ENCODE measurements at places on chromosomes 7 and 10. TPM values are rescaled to one million over a fixed set of nuclear protein-coding genes. Genes with fewer than 3 reads are reported as not detected.

DNA sequence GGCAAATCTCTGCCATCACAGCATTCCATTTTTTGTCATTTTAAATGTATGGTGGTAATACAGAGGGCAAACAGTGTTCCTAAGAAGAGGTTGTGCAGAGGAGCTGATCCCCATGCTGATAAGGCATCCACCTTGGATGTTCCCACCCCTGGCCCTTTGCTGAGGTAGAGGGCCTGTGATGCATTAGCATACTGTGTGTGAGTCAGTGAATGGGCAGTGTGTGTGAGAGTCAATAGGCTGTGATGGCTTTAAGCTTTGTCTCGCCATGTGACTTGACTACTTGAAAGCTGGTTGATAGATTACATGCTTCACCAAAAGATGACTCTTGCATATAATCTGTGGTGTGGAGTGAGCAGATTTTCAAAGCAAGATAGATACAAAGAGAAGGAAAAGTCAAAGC lies 81.3 kb downstream of the INSYN2A start:
- H3K4me3 ChIP-seq: no peak overlapping the region
- no peak overlapping the region for H3K27ac ChIP-seq
- H3K27me3 ChIP-seq: no peaks in the 10 kb centered on the region
- no peak for DNase-seq
- no peaks in the 10 kb centered on the region for H3K4me1 ChIP-seq

FOXI2 gene
- total RNA-seq: not detected

PDLIM1 gene
- 1.4 TPM for total RNA-seq

- H3K4me1 ChIP-seq: no peaks in the 10 kb centered on the region
- DNase-seq: no peak
- H3K27me3 ChIP-seq: no peaks in the 10 kb centered on the region
- no peak overlapping the region for H3K4me3 ChIP-seq
- H3K36me3 ChIP-seq: peaks cover 11% of the 10 kb centered on the region
Observed at GRCh38 chr10:118680197-118680596, 74.6 kb downstream of the CACUL1 start.

DNA sequence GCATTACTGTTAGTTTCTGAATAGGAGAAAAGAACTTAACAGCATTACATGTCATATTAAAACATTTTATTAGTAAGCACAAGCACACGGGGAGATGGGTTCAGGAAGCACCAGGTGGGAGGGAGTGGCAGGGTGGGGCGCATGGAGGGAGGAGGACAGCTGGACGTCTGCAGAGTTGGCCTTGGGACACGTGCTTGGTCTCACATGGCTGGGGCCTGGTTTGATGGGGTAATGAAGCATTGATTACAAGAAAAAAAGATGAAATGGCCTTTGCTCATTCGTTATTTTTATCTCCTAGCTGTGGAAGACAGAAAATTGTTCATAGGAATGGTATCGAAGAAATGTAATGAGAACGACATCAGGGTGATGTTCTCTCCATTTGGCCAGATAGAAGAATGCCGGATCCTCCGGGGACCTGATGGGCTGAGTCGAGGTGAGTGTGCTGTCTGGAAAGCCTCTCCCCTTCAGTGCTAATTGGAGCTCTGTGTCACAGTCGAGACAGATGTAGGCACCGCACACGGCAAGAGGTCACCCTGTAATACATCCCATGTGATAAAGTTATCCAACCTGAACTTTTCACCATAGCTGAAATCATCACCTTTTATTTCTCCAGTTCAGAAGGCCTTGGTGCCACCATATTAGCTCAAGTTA lies 239.9 kb downstream of the CELF2 start:
- H3K27ac ChIP-seq: no peak overlapping the region
- no peak overlapping the region for H3K4me3 ChIP-seq

DNA sequence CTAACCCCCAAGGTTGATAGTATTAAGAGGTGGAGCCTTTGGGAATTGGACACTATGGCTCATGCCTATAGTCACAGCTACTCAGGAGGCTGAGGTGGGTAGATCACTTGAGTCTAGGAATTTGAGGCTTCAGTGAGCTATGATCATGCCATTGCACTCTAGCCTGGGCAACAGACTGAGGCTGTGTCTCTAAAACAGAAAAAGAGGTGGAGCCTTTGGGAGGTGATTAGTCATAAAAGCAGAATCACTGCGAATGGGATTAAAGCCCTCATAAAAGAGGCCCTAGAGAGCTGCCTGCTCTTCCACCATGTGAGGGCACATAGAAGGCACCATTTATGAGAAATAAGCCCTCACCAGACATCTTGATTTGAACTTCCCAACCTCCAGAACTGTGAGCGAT lies 81.9 kb downstream of the SKAP2 start:
- H3K36me3 ChIP-seq: no peaks in the 10 kb centered on the region
- no peaks in the 10 kb centered on the region for H3K4me1 ChIP-seq
- no peaks in the 10 kb centered on the region for H3K27me3 ChIP-seq
- DNase-seq: no peak
- H3K4me3 ChIP-seq: no peak overlapping the region
- H3K27ac ChIP-seq: no peak overlapping the region

NKX1-2 gene
- not detected for total RNA-seq

DNA sequence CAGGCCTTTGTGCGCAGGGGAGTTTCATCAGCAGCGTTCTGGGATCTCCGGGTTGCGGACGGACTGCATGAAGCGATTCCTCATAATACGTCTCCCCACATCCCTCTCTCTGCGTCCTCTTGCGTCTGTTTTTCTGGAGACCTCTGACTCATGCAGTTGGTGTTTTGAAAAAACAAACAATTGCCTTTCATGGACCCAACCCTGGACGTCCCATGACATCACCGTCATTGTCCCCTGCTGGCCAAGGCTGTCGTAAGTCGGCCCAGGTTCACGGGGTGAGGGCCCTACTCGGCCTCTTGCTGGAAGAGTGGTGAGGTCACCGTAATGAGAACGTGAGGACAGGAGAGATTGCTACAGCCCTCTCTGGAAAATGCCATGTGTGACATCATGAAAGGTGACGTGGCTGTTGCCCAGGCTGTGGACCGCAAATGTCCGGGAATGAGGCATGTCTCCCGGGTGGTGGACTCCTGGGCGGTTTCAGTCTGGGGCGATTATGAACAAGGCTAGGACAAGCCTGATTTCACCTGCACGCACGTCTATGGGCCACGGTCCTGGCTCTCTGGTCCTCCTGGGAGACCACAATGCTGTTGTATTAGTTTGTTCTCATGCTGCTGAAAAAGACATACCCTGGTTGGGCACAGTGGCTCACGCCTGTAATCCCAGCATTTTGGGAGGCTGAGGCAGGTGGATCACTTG lies 9.8 kb upstream of the MAFK start:
- no peaks in the 10 kb centered on the region for H3K27me3 ChIP-seq
- H3K27ac ChIP-seq: no peak overlapping the region
- H3K36me3 ChIP-seq: no peaks in the 10 kb centered on the region
- H3K4me3 ChIP-seq: no peak overlapping the region
- DNase-seq: no peak

SAP25 gene
- total RNA-seq: 13.9 TPM

GRCh38 chr10:97037365-97038361 lies 148.1 kb downstream of the SLIT1 start:
- peak overlapping the region; percentile 68 for H3K4me3 ChIP-seq
- DNase-seq: peak; percentile 47
- no peaks in the 10 kb centered on the region for H3K4me1 ChIP-seq
- H3K27ac ChIP-seq: no peak overlapping the region
- no peaks in the 10 kb centered on the region for H3K27me3 ChIP-seq

GRCh38 chr7:94423863-94424735 lies 29.4 kb downstream of the COL1A2 start:
- H3K4me1 ChIP-seq: no peaks in the 10 kb centered on the region
- H3K36me3 ChIP-seq: no peaks in the 10 kb centered on the region
- H3K27me3 ChIP-seq: no peaks in the 10 kb centered on the region
- no peak overlapping the region for H3K27ac ChIP-seq
- H3K4me3 ChIP-seq: no peak overlapping the region

CC2D2B gene
- not detected for total RNA-seq

ABCF2 gene
- 86.5 TPM for total RNA-seq

DNA sequence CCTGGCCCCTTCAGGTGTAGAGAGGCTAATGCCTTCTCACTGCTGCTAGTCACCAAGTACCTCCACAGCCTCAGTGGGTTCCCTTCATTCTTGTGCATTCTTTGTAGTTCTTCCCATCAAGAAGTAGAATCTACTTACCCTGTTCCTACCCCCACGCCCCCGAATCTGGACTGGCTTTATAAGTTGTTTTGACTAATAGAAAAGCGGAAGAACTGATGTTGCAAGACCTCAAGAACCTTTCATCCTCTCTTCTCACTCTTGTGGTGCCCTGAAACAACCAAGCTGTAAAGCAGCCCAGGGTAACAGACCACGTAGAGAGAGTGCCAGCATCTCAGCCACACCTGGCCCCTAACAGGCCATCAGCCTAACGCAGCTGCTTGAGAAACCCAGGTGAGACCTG lies 23.2 kb upstream of the LAMB1 start:
- no peak overlapping the region for H3K27ac ChIP-seq
- H3K27me3 ChIP-seq: no peaks in the 10 kb centered on the region
- no peaks in the 10 kb centered on the region for H3K4me1 ChIP-seq
- no peak for DNase-seq
- no peaks in the 10 kb centered on the region for H3K36me3 ChIP-seq
- H3K4me3 ChIP-seq: no peak overlapping the region
